Natural killer cell treated with Interleukin-12 subunit alpha and Interleukin-12 subunit beta and Interleukin-15 and Interleukin-18, amount 100 ng/mL, for 72 hours (primary cell): ENCODE measurements at places on chromosomes 5 and 9. TPM values are rescaled to one million over a fixed set of nuclear protein-coding genes. Genes with fewer than 3 reads are reported as not detected.

PAIP2 gene
- total RNA-seq: 77.5 TPM

SNCB gene
- not detected for total RNA-seq

TRAF1 gene
- total RNA-seq: 145 TPM

EFNA5 gene
- 1.2 TPM for total RNA-seq

TPPP gene
- not detected for total RNA-seq

HMGCS1 gene
- total RNA-seq: 81.2 TPM

BTNL8 gene
- total RNA-seq: not detected

FXN gene
- total RNA-seq: 22.8 TPM

FRMD3 gene
- total RNA-seq: 0.59 TPM

ITK gene
- 153 TPM for total RNA-seq

LIX1 gene
- total RNA-seq: not detected

ZNG1A gene
- 33.4 TPM for total RNA-seq

JAKMIP2 gene
- total RNA-seq: 6.8 TPM

RNF183 gene
- total RNA-seq: not detected

CATSPER3 gene
- 0.52 TPM for total RNA-seq

UGCG gene
- total RNA-seq: 14.8 TPM

GRCh38 chr9:95874989-95875304 is 544 bp upstream of the ERCC6L2 start:
- DNase-seq: peak; percentile 81

DNA sequence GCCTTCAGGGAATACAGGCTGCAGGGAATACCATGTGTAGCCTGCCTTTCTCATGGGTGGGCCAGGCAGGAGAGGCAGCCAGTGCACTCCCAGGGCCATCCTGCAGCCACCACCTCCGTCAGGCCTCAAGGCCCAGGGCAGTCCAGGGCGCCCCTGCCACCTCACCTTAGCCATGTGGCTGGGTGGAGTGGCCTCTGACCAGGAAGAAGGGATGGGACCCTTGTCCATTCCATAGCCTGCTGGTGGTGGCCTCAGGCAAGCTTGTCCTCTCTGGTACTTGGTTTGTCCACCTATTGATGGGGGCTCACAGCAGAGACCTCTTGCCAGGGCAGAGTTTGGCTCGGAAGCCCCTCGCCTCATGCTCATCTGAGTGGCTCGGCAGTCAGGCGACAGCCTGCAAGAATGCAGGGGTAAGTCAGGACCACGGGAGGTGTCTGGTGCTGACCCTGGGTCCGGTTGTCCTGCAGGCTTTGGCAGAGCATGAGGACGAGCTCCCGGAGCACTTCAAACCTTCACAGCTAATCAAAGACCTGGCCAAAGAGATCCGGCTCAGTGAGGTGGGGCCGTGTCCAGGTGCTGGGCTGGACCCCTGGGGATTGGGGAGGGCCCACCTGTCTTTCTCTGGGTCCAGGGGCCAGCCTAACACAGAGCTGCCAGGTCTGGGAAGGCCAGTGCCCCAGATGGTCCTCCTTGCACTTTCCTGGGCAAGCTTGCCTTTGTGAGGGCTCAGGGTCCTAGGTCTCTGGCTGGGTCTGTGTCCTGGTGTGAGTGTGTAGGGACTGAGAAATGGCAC is 82.9 kb downstream of the PHF2 start:
- peak; percentile 35 for DNase-seq

- DNase-seq: no peak
These were observed 94.0 kb upstream of the GRIN3A start for GRCh38 chr9:101832486-101832885.

GRCh38 chr5:32421075-32421474 is 23.5 kb downstream of the ZFR start:
- DNase-seq: no peak

DNA sequence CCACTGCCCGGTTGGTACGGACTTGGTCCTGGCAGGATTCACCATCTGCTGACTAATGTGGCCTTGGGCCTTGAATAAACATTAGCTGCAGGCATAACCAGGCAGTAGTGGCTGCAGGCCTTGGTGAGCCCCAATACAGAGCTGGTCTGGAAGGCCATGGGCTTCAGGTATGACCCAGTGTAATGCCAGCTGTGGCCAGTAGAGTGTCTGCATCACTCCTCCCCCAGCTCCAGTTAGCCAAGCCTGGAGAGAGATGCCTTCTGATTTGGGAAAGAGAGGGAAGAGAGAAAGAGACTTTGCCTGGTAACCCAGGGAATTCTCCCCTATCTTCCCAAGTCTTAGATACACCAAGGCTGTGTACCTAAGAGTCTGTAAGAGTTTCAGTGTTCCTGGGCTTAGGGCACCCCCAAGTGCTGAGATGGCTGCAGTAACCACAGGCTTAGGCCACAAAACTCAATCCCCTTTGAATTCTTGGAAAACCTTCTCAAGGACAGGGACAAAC is 5.6 kb upstream of the C5 start:
- no peak for DNase-seq

DNA sequence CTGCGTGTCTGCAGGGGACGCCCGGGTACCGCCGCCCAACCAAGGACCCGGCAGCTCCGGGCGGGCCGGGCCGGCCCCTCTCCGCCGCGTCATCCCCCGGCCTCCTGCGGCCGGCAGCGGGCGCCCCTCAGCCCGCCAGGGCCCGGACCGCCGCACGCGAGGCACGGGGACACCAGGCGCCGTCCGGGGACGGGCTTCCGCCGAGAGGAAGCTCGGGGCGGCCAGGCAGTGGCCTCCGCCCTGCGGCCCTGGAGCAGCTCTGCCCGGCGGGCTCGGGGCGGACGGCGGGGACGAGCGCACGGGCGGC is 373 bp downstream of the FBXW5 start:
- DNase-seq: no peak

GRCh38 chr9:34675048-34675714 is 12.7 kb upstream of the CCL27 start:
- no peak for DNase-seq

DNA sequence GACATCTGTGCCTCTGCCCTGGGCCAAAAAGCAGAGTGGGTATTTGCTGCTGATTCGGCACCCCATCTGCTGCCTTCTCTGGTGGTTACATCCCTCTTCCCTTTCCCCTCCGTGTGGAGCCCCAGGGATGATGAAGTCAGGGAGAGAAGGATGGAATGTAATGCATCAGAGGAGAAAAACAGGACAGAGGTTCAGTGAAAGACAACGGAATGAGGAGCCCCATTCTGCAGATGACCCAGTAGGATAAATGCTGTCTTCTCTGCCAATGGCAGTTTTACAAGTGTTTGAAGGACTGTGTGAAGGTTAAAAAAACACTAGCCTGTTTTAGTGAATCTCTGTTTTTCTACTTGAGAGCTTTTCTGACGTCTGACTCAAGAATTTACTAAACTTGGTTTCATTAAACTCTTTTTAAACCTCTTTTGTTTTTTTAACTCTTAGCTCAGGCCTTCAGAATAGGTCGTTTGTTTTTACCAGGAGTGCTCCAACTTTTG is 86.3 kb downstream of the NLN start:
- DNase-seq: no peak

GRCh38 chr9:8254541-8254940 is 455.0 kb upstream of the DMAC1 start:
- no peak for DNase-seq

DNA sequence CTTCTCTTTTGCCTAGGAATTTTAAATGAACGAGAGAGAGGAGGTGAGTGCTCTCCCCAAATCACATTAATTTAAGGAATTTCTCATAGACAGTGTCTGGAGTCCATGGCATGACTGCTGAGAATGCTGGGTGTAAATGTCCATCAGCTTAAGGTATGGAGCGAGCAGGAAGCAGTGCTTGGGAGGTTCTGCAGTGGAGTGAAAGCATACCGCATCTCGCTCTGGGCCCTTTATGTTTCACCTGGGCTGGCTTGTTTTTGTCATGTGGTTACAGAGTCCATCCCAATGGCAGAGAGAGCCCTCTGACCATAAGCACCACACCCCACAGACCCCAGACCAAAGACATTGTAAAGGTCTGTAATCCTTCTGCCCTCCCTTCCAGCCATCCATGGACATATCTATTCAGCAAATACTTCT is 20.6 kb upstream of the TNFAIP8 start:
- DNase-seq: no peak

DNA sequence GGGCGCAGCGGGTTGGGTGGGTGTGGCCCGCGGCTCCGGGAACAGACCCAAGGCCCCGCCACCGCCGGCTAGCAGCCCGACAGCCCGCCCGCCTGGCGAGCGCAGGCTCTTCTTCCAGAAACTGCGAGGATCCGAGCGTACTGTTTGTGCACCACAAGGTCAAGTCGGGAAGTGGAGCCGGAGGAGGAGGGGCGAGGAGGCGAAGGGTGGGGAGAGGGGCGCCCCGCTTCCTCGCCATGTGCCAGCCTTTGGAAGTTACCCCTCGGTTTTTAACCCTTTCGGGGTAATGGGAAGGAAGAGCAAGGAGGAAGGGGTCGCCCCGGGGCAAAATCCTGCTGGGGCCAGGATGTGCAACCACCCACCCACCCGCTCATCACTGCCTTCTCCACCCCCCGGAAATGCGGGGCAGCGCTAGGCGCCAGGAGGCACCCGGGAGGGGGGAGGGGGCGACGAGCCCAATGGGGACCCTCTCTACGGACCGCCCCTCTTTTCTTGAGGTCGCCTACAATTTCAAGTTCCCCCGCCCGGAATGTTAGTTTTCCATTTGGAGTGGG is 1.1 kb upstream of the JADE2 start:
- peak; percentile 70 for DNase-seq

GRCh38 chr5:17978954-17979353 is 344.7 kb downstream of the TAF11L14 start:
- no peak for DNase-seq

GRCh38 chr5:179113143-179113530 is 53.0 kb downstream of the ZNF354C start:
- no peak for DNase-seq

- no peak for DNase-seq
These were observed 41.9 kb upstream of the RIC1 start for GRCh38 chr9:5587024-5587423.

- no peak for DNase-seq
These were observed 254.0 kb upstream of the GAS1 start for GRCh38 chr9:87201351-87201751.

- no peak for DNase-seq
These were observed 194.4 kb upstream of the SLC27A6 start for GRCh38 chr5:128770907-128771306.

DNA sequence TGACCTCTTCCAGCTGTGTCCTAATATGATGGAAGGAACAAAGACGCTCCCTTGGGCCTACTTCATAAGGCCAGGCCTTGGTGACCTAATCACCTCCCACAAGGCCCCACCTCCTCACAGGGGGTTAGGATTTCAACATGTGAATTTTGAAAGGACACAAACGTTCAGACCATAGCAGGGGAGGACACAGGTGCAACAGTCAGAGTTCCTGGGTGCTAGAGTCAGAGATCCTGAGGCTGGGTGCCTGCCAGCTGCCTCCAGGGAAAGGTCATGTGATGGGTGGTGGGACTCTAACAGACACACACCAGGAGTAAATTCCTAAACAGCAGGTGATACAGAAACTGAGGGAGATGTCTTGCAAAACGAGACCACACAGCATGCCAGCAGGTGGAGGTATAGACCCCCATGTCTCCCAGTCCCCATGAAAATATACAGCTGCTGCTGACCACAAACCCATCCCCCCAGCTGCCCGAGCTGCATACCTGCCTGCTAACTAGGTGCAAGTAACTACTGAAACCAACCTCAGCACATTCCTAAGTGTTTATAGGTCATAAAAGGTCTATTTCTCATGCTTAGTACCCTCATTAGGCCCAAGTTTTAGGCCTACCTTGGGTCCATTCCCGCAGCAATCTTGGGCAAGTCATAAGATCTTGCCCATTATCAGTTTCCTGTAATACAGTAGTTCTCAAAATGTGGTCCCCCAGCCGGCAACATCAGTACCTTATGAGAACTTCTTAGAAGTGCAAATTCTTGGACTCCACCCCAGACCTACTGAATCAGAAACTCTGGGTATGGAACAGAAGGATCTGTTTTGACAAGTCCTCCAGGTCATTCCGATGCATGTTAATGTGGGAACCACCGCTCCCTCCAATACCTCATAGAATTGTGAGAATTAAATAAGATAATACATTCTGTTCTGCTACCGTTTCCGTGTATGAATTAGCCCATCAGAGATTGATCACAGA is 245.3 kb downstream of the ENC1 start:
- DNase-seq: no peak

DNA sequence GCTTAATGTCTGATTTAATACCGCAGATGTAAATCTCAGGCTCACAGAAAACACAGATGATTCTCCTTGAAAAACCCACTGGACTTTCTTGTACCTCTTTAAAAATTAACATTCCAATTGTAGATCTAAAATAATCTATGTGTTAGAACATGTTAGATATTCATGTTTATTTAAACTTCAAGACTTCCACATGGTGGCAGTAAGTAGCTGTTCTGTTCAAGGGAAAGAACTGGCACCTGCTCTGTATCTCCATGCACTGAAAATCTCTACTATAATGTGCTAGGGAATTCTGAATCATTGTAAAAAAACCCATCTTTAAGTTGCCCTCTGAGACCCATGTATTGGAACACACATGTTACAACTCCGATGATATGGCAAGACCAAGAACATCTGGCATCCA is 366.9 kb downstream of the DMRTA1 start:
- no peak for DNase-seq

DNA sequence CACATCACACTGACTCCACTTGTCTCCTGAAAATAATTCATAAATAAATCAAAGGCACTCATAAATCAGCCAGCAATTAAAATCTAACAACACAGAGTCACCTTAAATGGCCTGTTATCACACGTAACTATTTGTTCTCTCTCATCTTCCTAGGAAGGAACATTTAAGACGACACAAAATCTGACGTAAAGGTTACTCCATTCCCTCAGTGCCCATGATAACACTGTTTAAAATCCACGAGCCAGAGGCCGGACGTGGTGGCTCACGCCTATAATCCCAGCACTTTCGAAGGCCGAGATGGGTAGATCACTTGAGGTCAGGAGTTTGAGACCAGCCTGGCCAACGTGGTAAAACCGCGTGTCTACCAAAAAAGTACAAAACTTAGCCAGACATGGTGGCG is 56.4 kb downstream of the MYO10 start:
- DNase-seq: no peak

GRCh38 chr9:82284758-82285157 is 296.2 kb downstream of the SPATA31D1 start:
- DNase-seq: no peak

DNA sequence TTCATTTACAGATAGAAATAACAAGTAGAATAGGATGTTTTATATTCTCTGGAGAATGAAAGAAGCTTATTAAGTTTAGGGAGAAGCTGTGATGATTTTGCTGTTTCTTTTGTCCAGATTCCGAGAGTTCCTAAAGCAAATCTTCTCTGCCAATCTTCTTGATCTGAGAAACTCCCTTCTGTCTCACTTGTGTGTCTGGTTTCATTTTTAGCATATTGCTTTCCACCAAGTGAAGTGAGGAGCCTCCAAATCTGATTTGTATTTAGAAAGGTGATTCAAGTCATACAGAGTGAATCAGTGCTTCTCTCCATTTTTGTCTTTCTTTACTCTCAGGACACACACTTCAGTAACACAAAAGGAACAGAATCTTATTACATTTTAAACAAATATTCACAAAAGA is 48.4 kb downstream of the STX17 start:
- DNase-seq: no peak

GRCh38 chr9:14584571-14584970 is 108.7 kb downstream of the ZDHHC21 start:
- DNase-seq: no peak
